ENCODE measurements at places on chromosomes 13 and 19.

- DNase-seq, result no peak
These were observed 17.4 kb upstream of the NDFIP2 start for GRCh38 chr13:79463604-79464003.

DNA sequence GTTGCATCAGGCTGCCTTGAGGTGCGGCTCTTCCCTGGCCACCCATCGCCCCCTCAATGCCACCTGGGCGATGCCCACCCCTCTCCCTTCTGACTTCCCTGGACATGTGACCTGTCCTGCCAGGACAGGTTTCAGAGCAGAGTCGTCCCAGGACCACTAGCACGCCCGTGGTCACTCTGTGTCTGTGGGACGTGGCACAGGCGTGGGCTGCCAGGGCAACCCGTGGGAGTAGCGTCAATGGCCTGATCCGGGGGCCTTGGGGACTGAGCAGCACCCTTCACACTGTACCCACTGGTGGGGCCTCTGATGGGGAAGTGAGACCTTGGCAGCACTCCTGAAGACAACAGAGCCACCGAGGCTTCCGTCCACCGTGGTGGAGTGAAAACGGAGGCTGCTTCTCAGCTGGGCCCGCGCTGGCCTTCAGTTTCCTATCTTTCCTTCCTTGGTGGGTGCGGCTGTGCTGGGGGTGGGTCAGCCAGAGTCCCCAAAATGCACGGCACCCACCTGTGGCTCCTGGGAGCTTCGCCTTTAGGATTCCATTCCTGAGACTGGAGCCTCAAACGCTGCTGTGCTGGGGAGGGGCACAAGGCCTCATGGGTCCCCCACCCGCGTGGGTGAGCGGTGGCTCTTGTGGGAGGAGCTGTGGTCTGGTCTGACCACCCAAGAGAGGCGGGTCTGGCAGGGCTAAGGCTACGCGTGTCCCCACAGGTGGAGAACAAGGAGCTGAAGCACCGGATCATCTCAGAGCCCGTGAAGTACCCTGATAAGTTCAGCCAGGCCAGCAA lies 26.7 kb upstream of the TMEM255B start:
- no peak for DNase-seq

GRCh38 chr19:912181-913079 lies 589 bp downstream of the R3HDM4 start:
- no peak for DNase-seq

- no peak for DNase-seq
These were observed 9.6 kb downstream of the MIR17HG start for GRCh38 chr13:91356919-91357612.

GRCh38 chr13:38103851-38104250 lies 234.3 kb upstream of the TRPC4 start:
- DNase-seq, result no peak

DNA sequence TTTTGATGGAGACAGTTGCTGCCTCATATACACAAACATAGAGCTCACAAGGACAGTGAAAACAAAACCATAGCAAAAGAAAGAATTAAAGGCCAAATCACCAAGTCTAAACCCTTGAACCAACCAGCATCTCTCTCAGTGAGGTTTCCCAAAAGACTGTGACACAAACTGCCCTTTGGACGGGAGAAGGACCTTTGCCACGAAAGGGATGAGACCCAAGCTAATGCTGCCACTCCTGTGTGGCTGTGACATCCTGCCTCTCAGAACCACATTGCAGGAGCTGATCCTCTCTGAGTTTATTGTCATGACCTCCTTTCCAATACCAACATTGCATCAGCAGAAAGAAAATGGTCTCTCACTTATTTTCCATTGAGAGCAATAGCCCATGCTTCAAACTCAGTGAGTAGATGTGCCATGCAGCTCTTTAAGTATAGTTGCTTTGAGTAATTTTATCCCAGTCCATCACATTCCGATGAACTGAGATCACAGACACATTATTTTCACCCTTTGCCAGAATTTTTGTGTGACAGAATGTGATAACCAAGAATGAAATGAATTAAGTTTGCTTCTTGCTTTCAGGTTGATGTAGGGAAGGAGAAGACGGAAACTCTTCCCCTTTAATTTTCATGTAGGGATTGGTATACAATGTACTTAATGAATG lies 133.5 kb upstream of the IRS2 start:
- no peak for DNase-seq

DNA sequence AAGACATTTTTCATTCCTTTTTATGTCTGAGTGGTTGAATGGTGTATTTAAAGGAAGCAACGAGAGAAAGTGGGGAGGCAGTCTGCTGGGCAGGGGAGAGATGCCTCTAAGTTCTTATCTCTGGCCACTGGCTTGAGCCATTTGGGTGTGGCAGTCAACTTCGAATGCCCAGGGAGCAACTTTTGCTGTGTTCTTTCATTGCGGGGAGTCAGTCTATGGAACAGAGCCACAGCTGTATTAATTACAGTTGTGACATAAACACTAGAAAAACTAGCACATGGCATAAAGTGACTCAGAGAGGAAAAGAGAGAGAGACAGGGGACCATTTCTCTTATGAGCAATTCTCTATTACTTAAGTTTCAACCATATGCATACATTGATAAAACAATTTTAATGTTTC lies 40.4 kb upstream of the PDCD5 start:
- no peak for DNase-seq

DNA sequence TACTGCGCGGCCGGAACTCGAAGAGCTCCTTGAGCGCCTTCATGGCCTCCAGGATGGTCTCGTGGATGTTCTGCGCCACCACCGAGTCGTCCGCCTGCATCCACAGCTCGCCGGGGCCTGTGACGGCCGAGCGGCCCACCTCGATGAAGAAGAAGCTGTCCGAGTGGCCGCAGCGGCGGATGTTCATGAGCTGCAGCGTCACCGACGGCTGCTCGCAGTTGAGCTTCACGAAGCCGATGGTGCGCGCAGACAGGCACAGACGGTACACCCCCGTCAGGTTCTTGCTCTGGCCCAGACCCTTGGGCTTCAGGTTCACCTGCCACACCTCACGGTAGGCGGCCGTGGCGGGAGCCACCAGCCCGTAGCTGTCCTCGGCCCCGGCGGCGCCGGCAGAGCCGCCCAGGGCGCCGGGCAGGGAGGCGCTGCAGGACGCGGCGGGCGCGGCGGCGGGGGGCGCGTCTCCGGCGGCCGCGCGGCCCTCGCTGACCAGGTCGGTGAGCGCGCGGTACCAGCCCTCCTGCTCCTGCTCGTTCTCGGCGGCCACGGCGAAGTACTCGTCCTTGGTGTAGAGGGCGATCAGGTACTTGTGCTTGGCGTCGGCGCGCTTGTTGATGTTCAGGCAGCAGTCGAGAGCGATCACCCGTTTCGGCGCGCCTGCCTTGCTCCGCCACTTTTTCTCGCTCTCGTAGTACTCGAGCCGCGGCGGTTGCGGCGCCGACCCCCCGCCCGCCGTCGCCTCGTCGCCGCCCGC lies 1.1 kb downstream of the IRS2 start:
- no peak for DNase-seq

DNA sequence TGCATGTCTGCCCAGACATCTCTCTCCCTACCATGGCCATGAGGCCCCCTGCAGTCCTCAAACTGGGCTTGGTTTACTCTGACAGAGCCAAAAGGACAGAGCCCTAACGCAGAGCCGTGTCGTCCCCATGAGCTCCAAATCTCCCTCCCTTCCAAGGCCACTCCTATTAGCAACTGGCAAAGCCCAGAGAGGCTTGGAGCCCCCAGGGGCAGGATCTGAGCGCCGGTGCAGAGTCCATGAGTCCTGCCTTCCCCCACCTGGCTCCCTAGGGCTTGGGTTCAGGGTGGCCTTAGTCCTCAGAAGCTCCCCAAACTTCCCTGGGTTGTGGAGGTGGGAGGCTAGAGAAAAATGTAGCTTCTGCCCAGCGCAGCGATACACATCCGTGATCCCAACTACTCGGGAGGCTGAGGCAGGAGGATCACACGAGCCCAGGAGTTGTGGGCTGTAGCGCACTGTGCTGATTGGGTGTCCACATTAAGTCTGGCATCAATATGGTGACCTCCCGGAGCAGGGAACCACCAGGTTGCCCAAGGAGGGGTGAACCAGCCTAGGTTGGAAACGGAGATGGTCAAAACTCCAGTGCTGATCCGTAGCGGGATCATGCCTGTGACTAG lies 7.4 kb upstream of the PGPEP1 start:
- no peak for DNase-seq

- DNase-seq, result no peak
These were observed 7.2 kb downstream of the DNAJC15 start for GRCh38 chr13:43030548-43030947.

- no peak for DNase-seq
These were observed 32.6 kb downstream of the CLEC4M start for GRCh38 chr19:7795555-7796161.

GRCh38 chr13:111636271-111636670 lies 315.8 kb downstream of the TEX29 start:
- DNase-seq, result no peak

GRCh38 chr19:52170863-52171320 lies 529 bp downstream of the ZNF836 start:
- no peak for DNase-seq

DNA sequence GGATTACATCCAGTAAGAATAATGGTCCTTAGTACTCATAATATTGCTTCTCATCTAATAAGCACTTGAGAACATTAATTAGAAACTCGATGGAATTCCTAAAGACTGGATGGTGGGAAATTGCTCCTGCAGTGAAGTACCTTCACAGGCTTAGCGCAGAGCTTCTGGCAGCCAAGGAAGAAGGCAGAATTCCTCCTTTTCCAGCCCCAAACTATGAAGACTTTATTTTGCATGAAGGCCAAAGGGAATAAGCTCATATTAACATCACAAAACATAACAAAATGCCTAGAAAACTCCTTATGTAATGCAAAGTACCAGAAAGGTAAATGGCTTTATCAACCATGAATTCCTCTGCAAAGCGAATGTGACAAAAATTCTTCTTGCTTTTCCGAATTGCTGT lies 336.1 kb downstream of the DNAJC15 start:
- DNase-seq, result no peak

GRCh38 chr19:35451338-35452096 lies 3.5 kb downstream of the FFAR2 start:
- no peak for DNase-seq

- DNase-seq, result no peak
These were observed 154.0 kb upstream of the TSC22D1 start for GRCh38 chr13:44730099-44730498.

DNA sequence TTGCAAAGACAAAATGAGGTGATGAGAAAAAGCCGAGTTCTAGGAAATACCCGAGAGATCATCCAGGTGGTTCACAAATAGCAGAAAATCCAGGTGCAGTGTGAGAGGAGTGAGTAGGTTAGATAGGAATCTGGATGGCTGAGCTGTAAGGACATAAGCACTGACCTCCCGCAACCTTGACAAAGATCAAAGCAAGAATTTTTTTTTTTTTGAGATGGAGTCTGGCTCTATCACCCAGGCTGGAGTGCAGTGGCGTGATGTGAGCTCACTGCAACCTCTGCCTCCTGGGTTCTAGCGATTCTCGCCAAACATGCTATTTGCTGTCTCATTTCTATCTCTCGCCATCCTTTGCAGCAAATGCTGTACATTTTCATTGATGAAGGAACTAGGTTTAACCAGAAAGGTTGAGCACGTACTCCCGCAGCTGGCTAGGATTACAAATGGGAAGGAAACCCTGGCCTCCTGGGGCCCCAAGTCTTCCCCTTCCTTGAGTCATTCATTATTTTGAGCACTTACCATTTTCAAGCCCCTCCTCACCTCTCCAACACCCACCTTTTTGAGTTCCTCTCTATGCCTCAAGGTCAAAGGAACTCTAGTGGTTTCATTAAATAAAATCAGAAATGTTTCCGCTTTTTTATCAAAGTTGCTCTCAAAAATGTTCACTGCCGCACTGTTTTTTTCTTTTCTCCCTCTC lies 38.8 kb downstream of the NLRP12 start:
- no peak for DNase-seq

- DNase-seq, result no peak
These were observed 67.4 kb downstream of the MAP4K1 start for GRCh38 chr19:38550376-38550775.

DNA sequence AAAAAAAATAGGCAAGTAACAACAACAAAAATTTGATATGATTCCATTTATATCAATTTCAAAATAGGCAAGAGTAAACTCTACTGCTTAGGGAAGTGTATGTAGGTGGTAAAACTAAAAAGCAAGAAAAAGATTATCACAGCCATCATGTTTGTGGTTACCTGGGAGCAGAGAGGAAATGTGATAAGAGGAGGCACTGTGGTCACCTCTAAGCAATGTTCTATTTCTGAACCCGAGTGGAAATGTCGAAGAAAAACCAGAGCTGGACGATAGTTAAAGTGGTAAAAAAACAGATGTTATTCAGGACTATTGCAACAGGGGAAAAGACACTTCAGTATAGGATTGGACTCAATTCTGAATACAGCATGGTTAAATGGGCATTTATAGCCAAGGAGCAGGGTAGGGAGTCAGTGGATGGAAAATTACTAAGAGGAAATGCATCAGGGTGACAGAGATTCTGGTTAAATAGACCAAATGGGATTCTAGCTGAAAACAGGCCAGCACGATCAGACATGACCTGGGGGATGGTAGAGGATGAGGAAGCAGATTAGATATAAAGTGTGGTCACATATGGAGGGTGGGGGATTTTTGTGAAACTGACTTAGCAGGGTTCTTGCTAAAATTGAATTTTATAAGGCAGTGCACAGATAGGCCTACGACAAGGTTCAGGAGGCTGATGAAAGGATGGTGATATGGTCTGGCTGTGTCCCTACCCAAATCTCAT lies 6.0 kb upstream of the TEX30 start:
- no peak for DNase-seq

DNA sequence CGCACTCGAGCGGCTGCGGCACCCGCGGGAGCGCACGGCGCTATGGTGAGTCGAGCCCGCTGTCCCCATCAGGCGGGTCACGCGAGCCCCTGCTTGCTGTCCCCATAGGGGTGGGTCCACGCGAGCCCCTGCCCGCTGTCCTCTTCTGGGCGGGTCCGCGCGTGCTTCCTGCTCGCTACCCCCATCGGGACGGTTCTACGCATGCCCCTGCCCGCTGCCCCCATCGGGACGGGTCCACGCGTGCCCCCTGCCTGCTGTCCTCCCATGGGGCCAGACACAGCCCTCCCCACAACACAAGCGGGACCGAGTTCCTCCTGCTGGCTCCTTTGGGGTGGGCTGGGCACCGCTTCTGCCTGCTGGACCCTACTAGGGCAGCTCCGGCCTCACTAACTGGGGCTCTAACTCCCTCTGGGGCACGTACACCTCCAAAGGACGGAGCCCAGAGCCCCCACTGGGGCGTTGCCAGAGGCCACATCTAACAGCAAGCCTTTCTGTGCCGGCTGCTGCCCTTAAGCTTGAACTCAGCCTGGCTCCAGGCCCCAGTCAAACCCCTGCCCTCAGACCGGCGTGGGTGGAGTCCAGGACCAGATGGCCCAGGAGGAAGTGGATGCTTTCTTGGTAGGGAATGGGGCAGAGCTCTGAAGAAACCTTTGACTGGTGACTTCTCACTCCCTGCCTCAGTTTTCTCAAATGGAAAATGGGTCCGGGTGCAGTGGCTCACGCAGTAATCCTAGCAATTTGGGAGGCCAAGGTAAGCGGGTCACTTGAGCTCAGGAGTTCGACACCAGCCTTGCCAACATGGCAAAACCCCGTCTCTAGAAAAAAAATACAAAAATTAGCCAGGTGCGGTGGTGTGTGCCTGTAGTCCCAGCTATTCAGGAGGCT lies 722 bp downstream of the COLGALT1 start:
- DNase-seq, result no peak

GRCh38 chr19:30221176-30221575 lies 151.0 kb upstream of the ZNF536 start:
- DNase-seq, result no peak
